ENCODE measurements at places on chromosomes 4 and X.

- peak; percentile 94 for DNase-seq
These were observed 19.1 kb downstream of the SH3BP2 start for GRCh38 chr4:2811830-2812611.

DNA sequence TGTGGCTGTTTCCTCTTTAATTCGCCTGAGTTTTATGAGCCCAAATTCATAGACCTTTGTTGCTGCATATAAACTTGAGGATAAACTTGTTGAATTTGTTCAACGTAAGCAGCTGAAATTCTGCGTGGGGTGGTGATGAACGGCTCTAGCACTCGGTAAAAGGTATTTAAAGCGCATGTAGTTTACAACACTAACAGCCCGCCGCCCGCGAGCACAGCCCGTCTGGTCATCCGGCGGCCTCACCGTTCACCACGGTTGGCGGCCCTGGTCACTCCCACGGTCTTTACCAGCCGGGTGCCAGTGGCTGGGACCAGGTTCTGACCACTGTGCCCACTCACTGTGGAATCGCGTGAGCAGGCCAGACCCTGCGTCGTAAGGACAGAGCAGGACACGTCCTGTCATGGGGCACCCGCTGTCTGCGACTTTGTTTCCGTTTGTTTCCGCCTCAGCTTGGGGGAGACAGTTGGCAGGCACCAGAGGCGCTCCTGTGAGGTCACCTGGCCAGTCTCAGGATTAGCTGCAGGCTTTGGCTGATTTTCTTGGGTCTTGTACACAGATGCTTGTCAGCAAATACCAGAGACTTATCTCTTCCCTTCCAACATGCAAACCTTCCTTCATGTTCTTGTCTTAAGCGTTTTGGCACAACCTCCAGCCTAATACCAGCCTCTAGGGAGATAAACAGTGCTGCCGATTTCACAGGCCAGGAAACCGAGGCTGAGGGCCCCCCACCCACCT lies 36.8 kb upstream of the SPON2 start:
- DNase-seq = no peak

DNA sequence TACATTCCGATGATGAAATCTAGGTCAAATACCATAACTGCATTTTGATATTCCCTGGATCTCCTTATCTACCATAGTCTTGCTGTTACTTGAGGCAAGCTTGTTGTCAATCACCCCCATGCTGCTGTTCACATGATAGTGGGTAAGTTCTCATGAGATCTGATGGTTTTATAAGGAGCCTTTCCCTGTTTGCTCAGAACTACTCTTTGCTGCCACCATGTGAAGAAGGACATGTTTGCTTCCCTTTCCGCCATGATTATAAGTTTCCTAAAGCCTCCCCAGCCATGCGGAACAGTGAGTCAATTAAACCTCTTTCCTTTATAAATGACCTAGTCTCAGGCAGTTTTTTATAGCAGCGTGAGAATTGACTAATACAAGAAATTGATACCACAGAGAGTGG lies 432.0 kb downstream of the GLUD2 start:
- no peak for DNase-seq

- no peak for DNase-seq
These were observed 160.4 kb downstream of the CPEB2 start for GRCh38 chr4:15162465-15163283.

DNA sequence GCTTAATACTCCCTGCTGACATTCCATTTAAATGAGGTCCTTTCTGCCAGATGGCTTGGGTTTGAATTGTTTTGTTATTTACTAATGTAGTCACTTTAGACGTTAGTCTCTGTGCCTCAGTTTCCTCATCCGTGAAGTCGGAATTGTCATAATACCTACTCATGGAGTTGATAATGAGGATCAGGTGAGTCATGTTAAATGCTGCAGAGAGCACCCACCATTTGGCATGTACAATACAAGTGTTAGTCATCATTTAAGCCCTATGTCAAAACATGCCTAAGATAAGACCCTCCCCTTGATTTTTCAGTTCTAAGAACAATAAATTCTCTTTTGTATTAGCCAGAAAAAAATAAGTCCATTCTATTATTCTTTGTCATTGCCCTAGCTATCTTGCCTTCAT lies 534.8 kb upstream of the HTR2C start:
- DNase-seq = no peak

- peak; percentile 63 for DNase-seq
These were observed 685 bp upstream of the MORF4L2 start for GRCh38 chrX:103687073-103687695.

DNA sequence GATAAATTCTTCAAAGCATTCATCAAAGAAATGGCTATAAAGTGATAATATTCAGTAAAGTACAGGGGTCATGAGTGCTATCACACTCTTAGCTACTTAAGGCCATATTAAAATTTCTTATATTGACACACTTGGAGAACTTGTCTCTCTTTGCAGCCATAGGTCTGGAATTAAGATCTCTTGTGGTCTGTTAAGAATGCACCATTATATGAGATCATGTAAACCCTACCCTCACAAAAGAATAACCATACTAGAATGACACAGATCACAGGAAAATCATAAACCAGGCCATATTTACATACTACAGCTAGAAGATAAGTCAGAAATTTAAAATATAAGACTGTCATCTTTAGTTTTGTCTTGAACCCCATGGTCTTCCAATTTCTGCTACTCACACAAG lies 434.3 kb downstream of the PDGFC start:
- DNase-seq = no peak

- no peak for DNase-seq
These were observed 58.8 kb upstream of the CLNK start for GRCh38 chr4:10743357-10743756.

DNA sequence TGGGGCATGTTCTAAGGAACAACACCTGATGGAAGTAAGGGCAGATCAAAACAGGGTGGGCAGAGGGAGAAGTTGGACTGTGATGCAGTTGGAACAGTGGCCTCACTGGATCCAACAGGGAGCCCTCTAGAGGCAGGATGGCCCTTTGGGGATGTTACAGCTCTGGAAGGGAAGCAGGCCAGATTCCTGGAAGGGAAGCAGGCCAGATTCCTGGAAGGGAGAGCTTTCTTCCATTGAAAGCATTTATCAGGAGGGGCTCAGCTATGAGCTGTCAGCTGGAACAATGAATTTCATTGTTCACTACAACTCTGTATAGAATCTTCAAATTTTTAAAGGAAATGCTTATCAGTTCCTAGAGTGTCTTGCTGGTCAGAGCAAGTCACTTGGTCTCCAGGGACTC lies 17.7 kb downstream of the IL15 start:
- no peak for DNase-seq

DNA sequence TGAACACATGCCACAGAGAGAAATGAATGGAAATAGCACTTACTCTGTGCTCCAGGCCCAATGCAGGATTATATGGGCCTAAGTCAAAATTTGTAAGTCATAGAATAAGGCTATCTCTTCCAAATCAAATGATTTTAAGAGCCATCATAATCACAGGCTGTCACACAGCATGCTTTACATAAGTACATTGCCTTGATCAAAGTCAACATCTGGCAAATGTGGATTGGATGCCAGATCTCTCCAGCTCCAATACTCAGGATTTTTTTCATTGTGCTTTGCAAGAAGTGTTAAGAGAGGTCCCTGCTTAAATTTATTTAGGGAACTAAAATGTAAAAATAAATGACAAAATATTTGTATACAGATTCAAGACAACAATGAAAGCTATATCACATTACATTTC lies 299.9 kb downstream of the PRDM5 start:
- no peak for DNase-seq

- DNase-seq = no peak
These were observed 815.5 kb downstream of the DMD start for GRCh38 chrX:32395878-32396277.

DNA sequence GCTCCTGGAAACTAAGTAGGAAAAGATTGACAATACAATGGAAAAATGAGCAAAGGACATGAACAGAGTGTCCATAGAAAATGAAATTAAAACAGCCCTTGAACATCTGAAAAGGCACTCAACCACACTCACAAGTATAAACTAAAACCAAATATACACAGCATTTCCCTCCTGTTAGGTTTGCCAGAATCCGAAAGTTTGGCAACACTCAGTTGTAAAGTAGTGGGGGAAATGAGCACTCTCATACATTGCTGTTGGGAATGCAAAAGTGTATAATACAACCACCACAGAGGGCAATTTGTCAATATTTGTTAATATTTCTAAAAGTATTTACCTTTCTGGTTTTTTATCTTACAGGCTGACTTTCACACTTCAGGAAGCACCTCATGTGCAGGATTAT lies 84.2 kb upstream of the TMEM164 start:
- no peak for DNase-seq

GRCh38 chr4:8556341-8557150 lies 23.6 kb upstream of the GPR78 start:
- DNase-seq = no peak

- DNase-seq = no peak
These were observed 26.0 kb downstream of the SH3TC1 start for GRCh38 chr4:8224975-8225625.

GRCh38 chr4:9758641-9759317 lies 22.7 kb upstream of the DRD5 start:
- DNase-seq = no peak

DNA sequence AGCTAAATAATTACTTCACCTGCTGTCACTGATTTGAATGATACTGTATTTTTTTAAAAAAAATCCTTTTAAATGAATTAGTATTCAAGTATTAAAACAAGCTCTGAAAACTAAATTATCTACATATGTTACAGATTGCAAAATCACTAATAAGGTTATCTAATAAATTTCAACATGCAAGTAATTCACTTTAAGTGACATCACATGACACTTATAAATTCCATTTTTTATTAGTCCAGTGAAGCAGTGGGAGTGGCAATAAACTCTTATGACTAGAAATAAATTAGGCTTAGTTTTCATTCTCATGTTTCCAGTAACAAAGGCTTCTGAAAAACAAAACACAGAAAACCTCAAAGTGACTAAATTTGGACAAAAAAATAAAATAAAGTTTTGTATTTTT lies 36.3 kb downstream of the SMIM31 start:
- no peak for DNase-seq

DNA sequence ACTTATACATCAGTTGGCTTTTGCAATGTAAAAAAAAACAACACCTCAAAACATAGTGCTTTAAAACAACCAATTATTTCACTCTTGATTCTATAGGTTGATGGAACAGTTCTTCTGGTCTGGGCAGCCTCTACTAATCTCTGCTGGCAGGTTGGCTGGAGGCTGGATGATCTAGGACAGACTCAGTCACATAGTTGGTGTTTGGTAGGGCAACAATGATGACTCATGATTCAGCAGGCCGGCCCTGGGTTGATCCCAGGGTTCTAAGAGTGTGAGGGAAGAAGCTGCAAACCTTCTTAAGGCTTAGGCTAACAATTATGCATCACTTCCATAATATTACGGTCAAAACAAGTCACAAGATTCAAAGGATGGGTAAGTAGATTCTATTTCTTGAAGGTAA lies 558.2 kb downstream of the ZNF674 start:
- DNase-seq = no peak

DNA sequence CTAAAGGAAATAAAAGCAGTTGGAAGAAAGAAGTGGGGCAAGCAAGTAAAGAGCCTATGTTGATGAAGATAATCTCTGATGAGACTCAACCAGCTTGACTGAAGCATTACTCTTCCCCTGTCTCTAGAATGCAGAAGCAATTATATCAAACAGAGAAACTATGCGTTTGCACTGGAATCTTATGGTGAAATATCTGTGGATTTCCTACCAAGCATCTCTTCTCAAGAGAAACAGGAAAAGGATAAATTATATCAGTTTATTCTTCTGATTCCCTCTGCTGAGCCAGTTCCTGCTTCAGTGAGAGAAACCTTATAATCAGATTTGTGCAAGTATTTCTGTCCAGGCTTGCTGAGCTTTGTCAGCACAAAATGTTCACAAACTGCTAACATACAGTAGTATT lies 316.7 kb upstream of the SLC7A11 start:
- DNase-seq = no peak

DNA sequence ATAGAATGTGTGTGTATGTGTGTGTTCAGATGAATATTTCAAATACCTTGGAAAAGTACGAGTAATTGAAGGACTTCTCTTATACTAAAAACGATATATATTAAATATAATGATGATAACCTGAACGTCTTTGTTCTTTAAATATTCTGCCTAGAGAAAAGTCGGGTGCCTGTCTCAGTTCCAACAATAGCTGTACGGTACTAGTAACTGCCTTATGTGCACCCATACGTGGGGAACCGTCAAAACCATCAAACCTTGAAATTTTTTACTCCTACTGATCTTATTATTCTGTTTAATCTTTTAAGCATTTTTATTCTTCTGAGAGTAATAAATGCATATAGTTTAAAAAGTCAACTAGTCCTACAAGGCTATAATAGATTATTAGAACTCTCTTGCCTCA lies 1045.7 kb downstream of the C4orf33 start:
- no peak for DNase-seq

DNA sequence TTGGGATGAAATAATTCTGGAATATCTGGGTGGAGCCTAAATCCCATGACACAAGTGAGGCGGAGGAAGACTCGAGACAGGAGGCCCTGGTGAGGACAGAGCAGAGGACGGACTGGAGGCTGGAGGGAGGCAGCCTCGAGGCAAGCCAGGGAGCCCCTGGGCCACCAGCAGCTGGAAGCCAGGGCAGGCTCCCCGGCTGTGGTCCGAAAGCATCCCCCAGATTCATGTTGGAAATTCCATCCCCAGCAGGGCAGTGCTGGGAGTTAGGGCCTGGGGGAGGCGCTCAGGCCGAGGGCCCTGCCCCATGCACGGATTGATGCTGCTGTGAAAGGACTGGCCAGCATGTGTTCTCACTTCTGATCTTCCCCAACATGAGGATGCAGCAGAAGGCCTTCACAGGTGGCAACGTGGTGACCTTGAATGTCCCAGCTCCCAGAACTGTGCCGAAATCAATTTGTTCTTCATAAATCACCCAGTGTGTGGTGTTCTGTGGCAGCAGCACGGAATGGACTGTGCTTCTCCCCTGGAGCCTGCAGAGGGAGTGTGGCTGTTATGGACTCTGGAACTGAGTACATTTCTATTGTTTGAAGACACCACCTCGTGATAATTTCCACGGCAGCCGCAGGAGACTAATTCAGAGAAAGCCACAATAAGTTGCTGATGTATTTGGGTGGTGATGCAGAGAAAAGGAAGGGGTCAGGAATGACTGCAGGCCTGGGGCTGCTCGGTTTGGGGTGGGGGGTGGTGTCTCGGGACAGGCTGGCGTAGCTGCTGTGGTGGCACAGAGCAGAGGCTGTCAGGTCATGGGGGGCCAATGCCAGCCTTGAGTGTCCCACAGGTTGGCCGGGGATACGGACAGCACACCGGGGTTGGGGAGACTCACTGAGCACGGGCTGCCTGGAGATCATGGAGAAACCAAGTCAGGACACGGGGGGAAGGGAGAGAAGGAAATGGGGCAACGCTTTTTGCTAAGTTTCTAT lies 56.9 kb downstream of the PCGF3 start:
- no peak for DNase-seq

- no peak for DNase-seq
These were observed 121.8 kb upstream of the FAM241A start for GRCh38 chr4:112023402-112023950.

DNA sequence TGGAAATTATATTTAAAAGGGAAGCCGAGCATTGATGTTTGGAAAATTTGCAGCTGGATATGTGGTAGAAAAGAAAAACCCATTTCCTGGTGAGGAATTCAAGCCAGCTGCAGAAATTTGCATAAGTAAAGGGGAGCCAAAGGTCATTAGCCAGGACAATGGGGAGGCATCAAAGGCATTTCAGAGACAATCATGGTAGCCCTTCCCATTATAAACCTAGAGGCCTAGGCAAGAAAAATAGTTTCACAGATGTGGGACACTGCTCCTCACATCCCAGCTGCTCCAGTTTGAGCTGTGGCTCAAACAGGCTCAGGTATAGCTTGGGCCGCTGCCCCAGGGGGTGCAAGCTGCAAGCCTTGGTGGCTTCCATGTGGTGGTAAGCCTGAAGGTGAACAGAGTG lies 35.8 kb downstream of the NAP1L3 start:
- no peak for DNase-seq

Data from GF-D8 (cell line).